ENCODE measurements at places on chromosomes 12 and 14.

GRCh38 chr12:119444462-119445044, 110.0 kb downstream of the CCDC60 start:
- DNase-seq: peak; percentile 27

- no peak for DNase-seq
These were observed 17.4 kb downstream of the FAM181A start for GRCh38 chr14:93944348-93945069.

- no peak for DNase-seq
These were observed 2.7 kb downstream of the NCKAP5L start for GRCh38 chr12:49825360-49825970.

- DNase-seq: no peak
These were observed 90.9 kb upstream of the MANSC4 start for GRCh38 chr12:27870939-27871338.

DNA sequence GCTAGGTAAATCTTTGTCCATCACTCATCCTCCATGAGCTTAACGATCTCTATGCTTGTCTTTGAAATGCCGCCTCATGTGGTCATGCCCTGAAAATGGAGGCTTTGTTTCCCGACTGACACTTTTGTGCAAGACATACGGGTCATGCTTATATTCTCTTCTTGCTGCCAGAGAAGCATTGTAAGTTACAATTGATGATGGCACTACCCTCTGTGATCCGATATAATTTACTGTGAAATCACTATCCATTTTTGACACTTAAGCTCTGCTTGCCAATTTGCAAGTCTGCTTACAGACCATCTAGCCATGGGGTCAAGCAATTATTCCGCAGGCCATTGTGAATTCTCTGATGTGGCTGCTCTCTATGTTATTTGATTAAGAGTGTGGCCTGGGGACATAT, 650.0 kb downstream of the FLRT2 start:
- DNase-seq: no peak

GRCh38 chr12:70840656-70841350, 79.7 kb downstream of the PTPRR start:
- DNase-seq: no peak

DNA sequence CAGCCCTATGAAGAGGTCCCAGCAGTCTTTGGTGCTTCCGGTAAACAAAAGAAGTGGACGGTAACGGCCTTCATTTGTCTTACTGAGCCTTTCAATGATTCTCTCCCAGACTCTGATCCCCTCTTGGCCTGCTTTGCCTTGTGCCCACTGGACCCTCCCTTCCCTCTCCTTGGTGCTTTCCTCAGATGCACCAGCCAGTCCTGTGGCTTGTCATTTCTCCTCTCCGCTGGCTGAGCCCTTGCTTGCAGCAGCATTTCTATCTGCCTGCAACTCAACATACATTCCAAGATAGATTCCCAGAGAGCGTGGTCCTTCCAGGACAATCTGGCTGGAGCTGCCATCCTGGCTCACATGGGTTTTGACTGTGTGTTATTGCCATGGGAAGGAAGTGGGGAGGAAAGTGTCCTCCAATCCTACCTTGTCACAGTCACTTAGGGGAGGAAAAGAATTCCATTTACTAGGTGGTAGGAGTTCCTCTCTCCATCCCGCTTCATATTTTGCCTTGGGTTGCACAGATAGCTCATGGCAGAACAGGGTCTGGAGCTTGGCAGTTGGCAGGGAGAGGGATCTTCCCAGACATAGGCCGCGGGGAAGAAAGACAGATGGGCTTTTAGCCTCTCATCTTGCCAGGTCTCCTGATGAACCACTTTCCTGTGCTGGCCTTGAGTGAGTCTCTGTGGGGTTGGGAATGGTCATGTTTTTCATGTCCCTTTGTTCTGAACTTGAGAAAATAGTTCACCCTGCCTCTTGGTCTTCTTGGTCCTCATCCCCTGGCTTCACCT, 92.8 kb upstream of the KCNA1 start:
- DNase-seq: no peak

GRCh38 chr12:45712319-45712718, 17.2 kb upstream of the ARID2 start:
- DNase-seq: no peak

DNA sequence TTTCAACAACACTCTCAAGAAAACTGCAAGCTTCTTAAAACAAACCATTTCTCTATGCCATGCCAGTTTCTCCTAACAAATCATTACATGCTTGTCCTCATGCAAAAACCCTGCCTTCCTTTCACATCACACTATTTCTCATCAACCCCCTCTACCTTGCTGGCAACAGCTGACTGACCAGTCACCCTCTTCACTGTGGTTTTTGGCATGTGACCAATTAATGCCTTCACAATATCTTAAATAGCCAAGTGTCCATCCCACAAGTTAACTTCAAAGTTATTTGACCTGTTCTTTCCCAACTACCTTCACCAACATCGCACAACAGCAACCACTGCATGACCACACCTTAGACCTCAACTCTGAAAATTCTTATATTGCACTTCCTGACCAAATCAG, 159.6 kb downstream of the CEP128 start:
- DNase-seq: no peak

- no peak for DNase-seq
These were observed 68.0 kb downstream of the B4GALNT3 start for GRCh38 chr12:527729-528128.

DNA sequence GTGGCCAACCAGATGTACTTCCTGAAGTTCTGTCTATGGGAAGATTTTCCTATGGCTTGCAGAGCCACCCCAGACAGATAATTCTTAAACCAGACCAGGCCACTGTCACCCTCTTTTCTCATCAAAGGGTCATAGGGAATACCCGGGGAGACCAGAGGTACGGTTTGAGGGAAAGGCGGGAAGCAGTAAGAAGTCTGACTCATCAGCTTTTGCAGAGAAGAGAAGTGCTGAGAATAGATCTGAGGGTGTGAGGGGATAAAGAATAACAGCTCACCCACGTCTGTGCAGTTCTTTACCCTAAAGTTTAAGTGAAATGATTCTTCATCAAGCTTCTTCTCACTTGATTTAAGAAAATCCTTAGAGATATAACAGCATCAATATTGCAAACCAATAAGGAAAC, 21.3 kb upstream of the POC1B start:
- DNase-seq: no peak

DNA sequence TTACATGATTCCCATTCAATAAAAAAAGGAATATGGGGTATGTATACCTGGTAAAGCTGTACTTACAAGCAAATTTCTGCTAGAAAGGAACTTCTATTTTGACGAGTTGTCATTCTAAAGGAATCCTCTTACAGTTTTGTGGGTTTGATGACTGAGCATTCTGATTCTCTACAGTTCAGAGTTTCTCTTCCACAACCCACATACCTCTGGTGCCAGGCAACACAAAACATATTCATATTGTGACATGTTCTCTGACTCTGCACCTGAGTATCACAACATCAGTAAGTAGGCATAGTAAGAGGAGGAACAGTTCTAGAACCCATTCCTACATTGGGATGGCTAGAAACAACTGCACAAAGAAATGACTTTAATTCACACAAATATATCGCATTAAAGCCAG, 636.6 kb downstream of the MED13L start:
- no peak for DNase-seq

GRCh38 chr14:93949511-93950075, 22.4 kb downstream of the FAM181A start:
- DNase-seq: no peak

- DNase-seq: no peak
These were observed 194.9 kb downstream of the ADAMTS20 start for GRCh38 chr12:43357141-43357540.

DNA sequence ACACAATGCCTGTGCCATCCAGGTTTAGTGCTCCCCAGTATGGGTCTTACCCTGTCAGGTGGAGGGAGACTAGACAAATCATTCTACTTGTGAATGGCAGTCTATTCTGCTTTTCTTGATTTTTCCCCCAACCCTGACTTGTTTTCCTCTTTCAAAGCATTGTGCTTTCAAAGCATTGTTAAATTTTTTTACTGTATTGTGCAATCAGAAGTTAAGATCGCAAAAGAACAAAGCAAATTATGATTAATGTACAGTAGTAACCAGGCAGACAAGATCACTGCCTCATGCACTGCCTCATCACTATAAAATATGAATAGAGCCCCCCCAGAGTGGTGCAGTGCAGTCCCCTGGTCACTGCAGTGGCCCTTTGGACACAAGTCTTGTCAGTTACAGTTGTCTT, 14.1 kb downstream of the GABARAPL1 start:
- DNase-seq: no peak

- no peak for DNase-seq
These were observed 811 bp upstream of the MEG3 start for GRCh38 chr14:100824901-100825712.

DNA sequence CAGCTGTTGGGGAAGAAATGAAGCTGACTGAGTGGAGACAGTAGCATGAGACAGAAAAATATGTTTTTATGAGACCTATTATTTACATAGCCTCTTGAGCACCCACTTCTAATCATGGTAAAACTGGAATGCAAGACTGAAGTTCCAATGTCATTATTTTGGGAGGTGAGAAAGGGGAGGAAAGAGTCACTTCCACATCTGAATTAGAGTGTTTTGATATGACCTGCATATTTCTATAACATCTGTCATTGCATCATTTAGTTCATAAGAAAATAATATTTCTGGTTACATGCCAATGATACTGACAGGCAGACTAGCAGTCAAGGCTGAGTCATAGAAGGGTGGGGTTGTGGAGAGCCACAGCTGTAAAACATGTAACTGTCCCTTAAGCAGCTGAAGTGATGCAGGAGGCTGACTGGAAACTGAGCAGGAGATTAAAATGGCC, 26.7 kb downstream of the NTN4 start:
- DNase-seq: no peak

DNA sequence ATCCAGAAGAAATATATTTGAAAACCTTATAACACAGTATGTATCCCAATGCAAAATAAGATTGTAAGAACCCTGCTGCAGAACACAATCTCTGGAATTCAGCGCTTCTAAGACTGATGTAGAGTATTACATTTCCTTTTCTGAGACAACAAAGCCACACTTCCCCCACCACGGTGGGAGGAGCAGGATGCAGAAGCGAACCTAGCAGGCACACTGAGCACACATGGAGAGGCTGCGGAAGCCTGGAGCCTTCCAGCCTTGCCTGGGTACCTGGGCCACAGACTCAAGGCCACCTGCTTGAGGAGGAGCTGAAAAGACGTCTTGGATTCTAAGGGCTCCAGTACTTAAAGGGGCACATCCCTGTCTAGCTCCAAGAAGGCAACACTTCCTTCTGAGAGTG, 46.4 kb downstream of the TCHP start:
- no peak for DNase-seq

GRCh38 chr12:2959505-2960389, 550 bp downstream of the TEAD4 start:
- DNase-seq: peak; percentile 43

- no peak for DNase-seq
These were observed 933.0 kb downstream of the DIO2 start for GRCh38 chr14:79278286-79278797.

DNA sequence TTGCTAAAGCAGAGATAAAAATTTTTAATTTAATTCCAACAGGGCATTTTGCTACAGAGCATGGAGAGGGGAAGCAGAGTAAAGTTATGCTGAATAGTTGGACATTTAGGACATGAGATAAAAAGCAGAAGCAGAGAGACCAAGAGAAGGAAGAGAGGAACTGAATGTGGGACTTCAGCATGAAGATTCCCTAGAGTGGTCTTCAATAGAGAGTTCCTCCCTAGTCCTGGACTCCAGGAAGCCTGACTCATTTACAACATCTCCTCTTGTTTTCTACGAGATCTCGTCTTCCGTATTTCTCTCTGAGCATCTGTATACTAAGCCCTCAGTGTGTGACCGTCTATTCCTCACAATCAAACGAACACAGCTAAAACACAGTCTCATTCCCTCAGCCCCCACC, 35.2 kb upstream of the IFT81 start:
- DNase-seq: no peak

DNA sequence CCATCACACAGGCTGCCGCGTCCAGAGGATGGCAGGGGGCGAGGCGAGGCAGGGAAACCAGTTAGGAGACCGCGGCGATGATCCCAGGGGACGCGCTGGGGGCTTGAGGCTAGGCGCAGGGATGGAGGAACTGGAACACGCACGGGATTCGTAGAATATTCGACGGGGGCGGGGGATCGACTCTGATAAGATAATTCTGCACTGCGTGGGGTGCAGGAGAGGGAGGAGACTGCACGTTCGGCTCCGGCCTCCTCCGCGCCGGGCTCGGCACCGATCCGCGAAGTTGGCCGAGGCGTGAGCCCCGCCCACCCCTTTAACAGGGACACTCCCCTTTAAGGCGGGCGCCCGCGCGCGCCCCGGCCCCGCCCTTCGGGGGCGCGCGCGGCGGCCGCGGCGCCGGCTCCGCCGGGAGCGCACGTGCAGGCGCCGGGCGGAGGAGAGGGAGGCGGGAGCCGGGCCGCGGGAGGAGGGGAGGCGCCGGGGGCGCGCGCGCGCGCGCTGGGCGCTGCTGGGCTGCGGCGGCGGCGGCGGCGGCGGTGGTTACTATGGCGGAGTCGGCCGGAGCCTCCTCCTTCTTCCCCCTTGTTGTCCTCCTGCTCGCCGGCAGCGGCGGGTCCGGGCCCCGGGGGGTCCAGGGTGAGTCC, at the start of gene ACVR1B:
Gene ACVR1B (plus strand): TSS at position 501 of the 644 bp plus-strand sequence. CDS start 45 bp downstream, at position 546.
- DNase-seq: peak; percentile 94

- no peak for DNase-seq
These were observed 294.4 kb downstream of the DIO2 start for GRCh38 chr14:79916892-79917291.

DNA sequence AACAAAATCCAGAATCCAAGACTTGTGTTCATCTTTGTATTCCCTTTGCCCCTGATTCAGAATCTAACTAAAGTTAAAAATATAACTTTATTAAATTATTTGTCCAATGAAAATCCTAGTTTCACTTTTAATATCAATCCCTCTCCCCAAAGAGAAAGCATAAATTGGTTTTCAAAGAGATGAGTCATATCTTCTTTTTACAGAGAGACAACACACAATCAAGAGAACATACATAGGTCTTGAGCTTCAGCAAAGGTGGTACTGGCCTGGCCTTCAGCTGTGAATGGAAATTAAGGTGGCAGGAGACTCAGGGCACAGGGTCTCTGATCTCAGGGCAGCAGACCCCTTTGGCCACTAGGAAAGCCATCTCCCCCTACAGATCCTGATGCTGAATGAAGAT, 4.3 kb upstream of the ASCL1 start:
- no peak for DNase-seq

- DNase-seq: no peak
These were observed 805 bp upstream of the CRACR2A start for GRCh38 chr12:3753544-3754284.

DNA sequence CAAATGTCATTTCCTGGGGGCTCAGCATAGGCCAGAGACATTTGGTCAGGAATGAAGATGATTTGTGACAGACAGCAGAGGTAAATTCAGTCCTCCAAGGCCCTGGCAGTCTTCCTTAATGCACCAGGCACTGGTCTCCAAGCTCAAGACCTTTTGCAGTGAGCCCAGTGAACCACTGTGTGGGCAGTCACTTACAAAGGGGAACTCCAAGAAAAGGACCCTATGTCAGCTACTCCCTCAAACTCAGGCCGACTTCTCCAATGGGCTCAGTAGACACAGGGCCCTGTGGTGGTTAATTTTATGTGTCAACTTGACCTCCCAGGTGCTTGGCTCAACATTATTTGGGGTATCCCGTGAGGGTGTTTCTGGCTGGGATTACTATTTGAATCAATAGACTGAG, 29.3 kb upstream of the PLEK2 start:
- no peak for DNase-seq
